Lower lobe of right lung (tissue), 2 donors: ENCODE measurements at places on chromosomes 11 and 22. TPM values are rescaled to one million over a fixed set of nuclear protein-coding genes. Genes with fewer than 3 reads are reported as not detected.

GRCh38 chr11:117425679-117426296 is 98.1 kb downstream of the CEP164 start:
- no peak for DNase-seq

DNA sequence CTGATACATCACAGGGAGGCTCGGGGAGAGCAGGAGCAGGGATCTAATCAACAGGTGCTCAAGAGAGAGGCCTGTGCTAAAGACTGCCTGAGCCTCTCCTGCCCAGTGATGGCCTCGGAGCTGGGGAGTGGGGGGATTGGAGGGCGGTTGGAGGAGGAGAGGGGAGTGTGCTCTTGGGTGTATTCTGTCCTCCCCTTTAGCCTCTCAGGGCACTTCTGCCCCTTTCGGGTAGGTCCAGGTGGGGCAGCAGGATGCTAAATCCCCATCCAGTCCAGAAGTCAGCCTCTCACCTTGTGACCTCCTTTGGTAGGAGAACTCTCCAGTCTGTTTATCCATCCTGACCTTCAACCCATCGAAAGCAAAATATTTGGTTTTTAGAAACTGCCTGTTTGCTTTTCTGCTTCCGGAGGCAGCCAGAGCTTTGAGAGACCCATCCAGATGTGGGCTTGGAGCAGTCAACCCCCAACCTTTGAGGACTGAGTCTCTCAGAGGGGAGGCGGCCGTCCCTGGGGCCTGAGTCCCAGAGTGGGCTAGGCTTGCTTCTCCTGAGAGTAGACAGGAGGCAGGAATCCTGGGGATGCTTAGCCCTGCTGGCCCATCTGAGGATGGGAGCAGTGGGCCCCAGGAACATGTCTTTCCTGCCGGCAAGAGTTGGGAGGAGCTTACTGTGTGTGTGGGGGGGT is 105.2 kb upstream of the SYT13 start:
- DNase-seq = no peak

GRCh38 chr11:38711110-38711509 is 2113.1 kb upstream of the RAG2 start:
- DNase-seq = no peak

CYB5R3 gene
- 219 TPM for total RNA-seq

DNA sequence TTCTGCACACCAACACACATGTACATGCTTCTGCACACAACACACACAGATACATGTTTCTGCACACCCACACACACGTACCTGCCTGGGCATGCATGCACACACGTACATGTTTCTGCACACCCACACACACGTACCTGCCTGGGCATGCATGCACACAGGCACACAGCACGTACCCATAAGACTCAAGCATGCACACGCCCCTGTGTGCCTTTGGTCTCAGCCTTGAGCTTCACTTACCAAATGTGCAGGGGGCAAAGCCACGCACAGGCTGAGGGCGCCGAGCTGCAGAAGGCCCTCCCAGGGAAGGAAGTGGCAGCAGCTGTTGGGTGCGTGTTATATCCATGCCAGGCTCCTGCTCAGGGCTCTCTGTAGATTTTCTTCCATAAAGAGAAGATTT is 34.7 kb upstream of the SMIM38 start:
- peak; percentile 35 for DNase-seq

GRCh38 chr11:123301696-123302400 is 106.8 kb upstream of the CLMP start:
- DNase-seq = peak; percentile 74

DNA sequence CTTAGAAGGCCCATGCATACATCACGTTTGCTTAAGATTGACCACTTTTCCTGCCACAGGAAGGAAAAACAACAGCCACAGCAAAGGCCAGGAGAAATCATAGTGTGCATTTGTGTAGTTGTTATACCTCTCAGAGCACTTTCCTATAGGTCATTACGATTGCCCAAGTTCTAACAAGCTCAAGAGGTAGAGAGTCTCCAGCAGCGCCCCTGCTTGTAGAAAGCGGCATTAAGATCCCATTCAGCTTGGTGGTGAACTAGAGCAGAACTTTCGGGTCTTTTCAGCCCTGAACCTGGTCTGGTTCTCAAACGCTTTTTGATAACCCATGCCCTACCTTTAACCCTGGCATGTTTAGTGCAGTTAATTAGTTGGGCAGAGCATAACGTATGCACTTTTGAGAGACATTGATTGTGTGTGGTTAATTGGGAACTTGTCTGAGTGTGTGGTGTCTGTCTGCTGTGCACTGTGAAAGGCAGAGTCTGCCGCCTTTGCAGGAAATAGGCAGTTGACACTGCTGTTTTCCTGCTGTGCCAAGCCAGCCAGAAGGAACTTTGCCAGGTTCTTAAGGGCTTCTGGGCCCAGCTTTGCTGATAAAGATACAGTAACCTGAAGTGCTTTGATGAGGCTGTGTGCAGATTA is 109.9 kb upstream of the CLMP start:
- DNase-seq = no peak

DNA sequence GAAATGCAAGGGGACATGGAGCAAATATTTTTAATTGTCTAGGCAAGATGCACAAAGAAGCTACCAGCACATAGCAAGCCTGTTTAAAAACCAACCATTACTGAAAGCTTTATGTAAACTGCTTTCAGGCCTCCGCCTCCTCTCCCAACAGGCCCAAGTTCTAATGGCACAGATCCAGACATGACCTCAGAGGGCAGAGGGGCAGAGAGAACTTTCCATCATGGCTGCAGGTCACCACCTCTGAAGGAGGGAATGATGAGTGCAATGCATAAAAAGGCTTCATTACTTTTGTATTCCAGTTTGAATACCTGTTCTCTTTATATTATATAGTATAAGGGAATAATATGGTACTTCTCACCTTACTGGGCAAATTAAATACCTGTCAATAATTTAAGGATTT is 15.2 kb downstream of the DDX17 start:
- no peak for DNase-seq

OR8A1 gene
- not detected for total RNA-seq

GRCh38 chr22:40533712-40534378 is 102.7 kb downstream of the MRTFA start:
- no peak for DNase-seq

DNA sequence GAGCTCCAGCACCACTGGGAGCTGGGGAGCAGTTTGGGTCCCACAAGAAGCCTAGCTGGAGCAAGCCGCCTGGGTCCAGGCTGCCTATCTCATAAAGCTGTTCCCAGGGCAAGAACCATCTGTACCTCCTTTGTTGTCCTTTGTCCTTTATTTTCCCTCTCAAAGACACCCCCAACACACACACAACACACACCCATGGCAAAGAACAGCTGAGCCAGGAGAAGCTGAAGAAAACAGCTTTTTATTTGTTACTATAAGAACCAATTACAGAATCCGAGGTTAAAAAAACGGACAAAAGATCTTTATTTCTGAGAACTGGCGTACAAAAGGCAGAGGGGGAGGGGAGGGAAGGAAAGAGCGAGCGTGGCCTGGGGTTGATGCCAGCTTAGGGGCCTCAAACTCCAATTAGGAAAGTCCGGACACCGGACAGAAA is 1.7 kb upstream of the TUT1 start:
- no peak for DNase-seq

GRCh38 chr22:39212721-39213376 is 31.9 kb downstream of the PDGFB start:
- peak; percentile 12 for DNase-seq

GRCh38 chr11:95991545-95991944 is 67.6 kb upstream of the MTMR2 start:
- DNase-seq = no peak

- DNase-seq = no peak
Measured at GRCh38 chr11:62565100-62565802, 8.4 kb downstream of the EEF1G start.

DNA sequence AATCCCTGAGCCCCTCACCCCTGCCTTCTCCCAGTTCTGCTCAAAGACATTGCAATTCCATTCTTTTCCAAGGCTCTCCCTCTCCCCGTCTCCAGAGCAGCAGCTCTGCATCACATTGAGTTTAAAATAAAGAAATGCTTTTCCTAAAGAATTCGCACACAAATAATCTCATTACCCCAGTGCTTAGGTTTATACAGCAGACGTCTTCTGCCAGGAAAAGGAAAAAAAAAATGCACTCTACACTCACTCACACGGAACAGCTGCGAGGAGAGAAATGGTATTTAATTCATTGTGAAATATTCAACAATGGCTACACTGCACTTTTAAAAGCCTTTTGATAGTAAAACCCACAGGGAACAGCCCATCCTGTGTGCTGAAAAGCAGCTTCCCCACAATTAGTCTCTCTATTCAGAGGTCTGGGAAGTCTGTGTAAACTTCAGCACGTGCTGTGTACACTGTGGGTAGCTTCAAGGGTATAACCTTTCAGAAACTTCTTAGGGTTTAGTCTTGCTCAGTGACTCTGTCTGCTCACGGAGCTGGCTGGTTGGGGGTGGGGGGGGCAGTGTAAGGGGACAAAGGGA is 42.8 kb downstream of the ETS1 start:
- no peak for DNase-seq

B3GAT1 gene
- 1.4 TPM for total RNA-seq

DNA sequence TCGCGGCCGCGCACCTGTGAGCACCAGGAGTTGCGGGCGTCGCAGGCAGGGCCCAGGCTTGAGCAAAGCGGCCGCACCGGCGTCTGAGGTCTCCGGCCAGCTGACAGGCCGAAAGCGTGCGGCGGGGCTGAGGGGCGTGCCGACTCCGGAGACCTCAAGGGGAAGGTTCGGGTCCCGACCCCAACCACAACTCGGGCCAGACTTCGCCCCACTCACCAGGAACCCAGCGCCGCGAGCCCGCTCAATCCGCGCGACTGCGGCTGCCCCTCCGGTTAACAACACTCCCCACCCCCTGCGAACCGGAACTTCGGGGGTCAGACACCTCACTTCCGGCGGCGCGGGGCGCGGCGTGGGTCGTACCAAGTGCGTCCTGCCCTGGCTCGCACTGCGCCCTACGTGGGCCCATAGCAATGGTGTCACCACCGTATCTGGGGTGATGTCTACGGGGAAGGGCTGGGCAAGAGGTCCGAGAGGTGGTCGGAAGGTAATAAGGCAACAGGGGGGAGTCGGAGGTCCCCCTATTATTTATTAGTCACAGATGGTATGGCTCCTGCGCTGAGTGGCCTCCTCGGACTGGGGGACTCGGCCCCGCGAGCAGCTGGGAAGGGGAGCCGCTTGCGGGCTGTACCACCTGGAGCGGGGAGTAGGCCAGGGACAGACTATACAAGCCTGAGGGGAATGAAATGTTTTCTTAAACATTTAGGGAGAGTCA is at the start of gene SYVN1:
Gene SYVN1 (minus strand): TSS at position 280 of the 712 bp plus-strand sequence. CDS start 918 bp downstream, outside the sequence.
- DNase-seq = peak; percentile 93

- DNase-seq = no peak
Measured at GRCh38 chr11:113202431-113202830, 112.0 kb upstream of the TTC12 start.

MPPED1 gene
- total RNA-seq = not detected

DNA sequence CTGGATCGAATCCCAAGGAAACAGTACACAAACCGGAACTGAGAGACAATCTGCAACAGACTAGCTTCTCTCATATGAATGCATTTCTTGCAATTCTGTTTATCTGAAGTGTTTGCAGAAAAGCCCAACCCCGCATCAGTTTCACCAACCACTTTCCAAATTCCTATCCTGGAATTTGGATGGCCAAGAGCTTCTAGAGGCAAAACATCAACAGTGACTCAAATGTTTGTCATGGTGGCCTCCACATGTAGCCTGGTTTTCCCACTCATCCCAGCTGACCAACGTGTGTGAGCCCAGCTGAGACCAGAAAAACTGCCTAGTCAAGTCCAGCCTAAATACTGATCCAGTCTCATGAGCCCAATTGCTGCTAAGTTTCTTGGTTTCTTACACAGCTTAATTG is 8.3 kb upstream of the MIEF1 start:
- DNase-seq = peak; percentile 5

GRCh38 chr22:27223317-27224177 is 566.2 kb downstream of the MIAT start:
- no peak for DNase-seq

MIAT gene
- 6.8 TPM for total RNA-seq

DNA sequence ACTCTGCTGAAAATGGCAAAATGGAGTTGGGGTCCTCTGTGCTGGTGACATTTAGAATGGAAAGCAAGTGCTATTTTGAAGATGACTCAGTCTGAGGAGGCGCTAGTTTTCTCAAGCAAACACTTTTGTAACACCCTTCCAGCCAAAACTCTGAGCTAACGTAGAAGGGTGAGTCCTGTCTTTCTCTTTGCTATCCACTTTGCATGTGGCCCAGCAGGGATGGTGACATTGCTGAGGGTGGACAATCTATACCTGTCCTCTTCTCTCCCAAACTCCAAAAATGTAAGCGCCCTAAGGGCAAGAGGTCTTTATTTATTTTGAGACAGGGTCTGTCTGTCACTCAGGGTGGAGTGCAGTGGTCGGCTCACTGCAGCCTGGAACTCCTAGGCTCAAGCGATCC is 3.6 kb upstream of the KAT5 start:
- DNase-seq = no peak

DNA sequence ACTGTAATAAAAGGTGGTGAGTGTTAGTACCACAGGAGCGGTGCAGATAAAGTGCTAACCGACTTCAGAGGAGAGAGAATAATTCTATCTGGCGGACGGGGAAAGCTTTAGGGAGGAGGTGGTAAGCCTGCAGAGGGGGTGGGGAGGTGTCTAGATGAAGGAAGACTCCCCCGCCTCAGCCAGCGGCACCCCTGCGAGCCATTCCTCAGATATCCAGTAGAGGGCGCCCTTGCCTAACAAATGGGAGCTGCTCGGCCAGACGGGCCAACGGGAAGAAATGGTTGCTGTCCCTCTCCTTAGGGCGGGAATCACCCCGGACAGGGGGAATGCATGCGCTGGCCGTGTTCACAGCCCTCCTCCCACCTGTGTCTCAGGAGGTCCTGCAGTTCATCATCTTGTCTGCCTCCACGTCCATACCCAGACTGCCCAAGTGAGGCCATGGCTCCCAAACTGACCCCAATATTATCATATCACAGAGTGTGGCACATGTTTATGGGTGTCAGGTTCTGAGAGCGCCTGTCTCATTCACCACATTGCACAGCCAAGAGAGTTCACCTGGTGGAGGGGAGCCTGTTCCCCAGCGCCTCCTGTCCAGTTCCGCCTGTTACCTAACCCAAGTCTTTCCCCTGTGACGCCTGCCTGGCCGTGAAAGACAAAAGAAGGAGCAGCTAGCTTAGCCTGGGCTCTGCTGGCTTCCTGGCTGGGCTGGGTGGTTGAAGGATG is 85.5 kb downstream of the ST3GAL4 start:
- DNase-seq = peak; percentile 81

- DNase-seq = no peak
Measured at GRCh38 chr11:112624431-112624830, 336.8 kb upstream of the NCAM1 start.

DNA sequence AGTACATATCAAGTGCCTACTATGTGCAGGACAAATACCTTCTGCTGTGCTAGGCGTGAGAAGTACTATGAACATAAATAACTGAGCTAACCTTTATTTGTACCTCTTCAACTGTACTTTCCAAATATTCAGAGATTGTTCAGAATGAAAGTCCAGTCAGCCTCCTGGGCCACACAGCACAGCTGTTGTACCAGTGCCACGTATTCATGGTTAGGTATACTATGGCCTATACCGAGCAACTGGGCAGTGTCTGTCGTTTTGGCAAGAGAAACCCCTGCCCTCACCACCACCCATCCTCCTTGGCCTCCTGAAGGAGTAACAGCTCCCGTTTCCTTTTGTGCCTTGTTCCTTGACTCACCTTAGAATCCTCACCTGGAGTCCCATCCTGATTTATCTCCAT is 53.0 kb downstream of the RASSF10 start:
- DNase-seq = no peak

GRCh38 chr11:26194881-26195280 is 137.0 kb upstream of the ANO3 start:
- DNase-seq = no peak
